ENCODE measurements at places on chromosomes 2 and 18.

- no peak for DNase-seq
These were observed 41.9 kb downstream of the BMPR2 start for GRCh38 chr2:202418027-202418426.

DNA sequence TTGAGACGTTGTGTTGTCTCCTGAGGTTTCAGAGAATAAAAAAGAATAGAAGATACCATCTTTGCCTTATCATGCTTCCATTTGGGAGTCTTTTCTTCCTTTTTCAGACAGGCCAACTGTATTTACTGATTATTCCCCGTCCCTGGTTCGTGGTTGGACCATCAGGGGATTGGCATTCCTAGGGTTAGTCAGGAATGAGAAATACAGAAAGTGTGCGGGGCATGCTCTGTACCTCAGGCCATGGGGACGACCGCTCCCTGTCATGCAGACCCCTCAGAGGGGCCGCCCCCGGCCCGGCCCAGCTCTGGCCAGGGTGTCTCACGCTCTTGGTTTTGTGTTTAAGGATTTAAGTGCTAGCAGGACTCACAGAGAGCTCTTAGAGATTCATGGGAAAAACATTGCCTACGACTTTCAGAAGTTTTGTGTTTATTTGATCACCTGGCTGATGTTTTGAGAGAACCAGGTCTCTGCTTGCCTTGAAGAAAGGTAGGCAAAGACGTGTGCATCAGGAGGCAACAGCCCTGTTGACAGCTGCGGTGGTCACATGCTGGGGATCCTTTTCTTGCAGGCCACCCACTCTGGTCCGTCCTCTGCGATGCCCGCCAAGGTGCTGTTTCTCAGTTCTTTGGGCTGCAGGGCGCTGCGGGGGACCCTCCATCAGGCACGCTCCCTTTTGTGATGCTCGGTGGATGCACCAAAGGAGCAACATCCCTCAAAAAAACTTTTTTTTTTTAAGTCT, 317.8 kb downstream of the AGAP1 start:
- no peak for DNase-seq

- no peak for DNase-seq
These were observed 784.7 kb upstream of the PIK3C3 start for GRCh38 chr18:41170346-41170745.

- DNase-seq: no peak
These were observed 356.9 kb upstream of the RAB12 start for GRCh38 chr18:8252371-8252770.

- DNase-seq: no peak
These were observed 76.5 kb downstream of the LPIN1 start for GRCh38 chr2:11822746-11823451.

DNA sequence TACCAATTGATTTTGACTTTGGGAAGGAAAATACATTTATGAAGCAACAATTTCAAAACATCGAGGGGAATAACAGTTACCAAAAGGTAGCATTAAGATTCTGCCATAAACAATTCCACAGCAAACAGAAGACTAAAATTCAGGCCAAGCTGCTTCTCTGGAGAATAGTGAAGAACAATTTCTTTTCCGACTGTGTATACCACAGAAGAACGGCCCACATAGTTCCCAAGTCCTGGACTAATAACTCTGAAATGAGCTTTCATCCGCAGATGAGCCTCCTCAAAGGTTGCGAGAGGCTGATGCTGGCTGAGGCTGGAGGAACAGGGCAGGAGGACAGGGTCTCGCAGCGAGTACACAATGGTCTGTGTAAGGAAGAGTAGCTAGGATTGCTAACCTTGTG, 278.9 kb upstream of the TCF4 start:
- DNase-seq: no peak

DNA sequence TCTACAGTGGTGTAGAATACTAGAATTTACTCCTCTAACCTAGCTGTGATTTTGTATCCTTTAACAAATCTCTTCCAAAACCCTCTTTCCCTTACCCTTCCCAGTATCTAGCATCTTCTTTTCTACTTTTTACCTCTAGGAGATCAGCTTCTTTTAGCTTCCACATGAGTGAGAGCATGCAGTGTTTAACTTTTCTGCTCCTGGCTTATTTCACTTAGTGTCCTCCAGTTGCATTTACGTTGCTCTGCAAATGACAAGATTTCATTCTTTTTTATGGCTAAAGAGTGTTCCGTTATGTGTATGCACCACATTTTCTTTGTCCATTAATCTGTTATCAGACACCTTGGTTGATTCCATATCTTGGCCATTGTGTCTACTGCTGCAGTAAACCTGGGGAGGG, 228.5 kb downstream of the PRKCE start:
- no peak for DNase-seq

GRCh38 chr18:58649966-58650816, 21.1 kb upstream of the MALT1 start:
- DNase-seq: no peak

DNA sequence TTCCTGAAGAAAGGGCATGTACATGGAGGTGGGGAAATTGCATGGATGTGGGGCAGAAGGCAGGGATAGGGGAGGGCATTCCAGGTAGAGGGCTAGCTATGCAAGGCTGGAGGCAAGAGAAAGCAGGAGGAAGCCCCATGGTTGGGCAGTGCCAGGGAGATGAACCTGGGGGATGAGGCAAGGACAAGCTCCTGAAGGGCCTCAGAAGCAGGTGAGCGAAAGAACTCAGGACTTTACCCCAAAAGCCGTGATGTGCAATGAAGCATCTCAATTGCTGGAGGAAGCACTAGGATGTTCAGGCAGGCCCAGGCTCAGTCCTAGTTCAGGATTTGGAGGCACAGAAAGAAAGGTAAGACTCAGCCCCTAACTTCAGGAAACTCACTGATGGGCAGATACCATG, 117.0 kb upstream of the EPAS1 start:
- no peak for DNase-seq

GRCh38 chr2:42101206-42102023, 53.6 kb downstream of the PKDCC start:
- peak; percentile 23 for DNase-seq

DNA sequence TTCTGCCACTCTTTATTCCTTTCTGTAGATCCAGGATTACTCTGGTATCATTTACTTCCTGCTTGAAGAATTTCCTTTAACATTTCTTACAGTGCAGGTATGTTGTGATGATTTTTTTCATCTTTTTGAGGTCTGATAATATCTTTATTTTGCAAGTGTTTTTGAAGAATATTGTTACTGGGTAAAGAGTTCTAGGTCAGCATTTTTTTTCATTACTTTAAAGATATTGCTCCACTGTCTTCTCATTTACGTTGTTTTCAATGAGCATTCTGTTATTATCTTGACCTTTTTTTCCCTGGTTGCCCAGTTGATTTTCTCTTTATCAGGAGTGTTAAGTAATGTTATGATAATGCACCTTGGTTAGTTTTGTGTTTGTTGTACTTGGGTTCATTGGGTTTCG, 31.7 kb upstream of the TMEM247 start:
- no peak for DNase-seq

- no peak for DNase-seq
These were observed 5.8 kb upstream of the MYOM1 start for GRCh38 chr18:3225588-3225987.
